ENCODE measurements at places on chromosomes 16 and 17.

DNA sequence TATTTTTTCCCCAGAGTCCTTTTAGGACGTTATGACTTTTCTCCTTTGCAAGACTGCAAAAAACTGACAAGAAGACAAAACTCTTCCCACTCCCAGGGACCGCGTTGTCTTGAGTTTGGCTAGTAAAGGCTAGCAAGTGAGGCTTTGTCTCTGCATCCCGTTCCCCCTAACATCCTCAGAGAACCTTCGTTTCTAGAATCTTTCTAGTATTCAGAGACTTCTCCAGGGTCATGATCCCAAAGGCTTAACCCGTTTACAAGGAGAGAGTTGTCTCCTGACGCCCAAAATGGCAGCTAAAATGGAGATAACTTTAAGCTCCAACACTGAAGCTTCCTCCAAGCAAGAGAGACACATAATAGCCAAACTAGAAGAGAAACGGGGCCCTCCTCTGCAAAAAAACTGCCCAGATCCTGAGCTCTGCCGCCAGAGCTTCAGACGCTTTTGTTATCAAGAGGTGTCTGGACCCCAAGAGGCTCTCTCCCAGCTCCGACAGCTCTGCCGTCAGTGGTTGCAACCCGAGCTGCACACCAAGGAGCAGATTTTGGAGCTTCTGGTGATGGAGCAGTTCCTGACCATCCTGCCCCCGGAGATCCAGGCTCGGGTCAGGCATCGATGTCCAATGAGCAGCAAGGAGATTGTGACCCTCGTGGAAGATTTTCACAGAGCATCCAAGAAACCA is 843 bp downstream of the ZNF174 start:
- peak overlapping the region; percentile 85 for H3K4me3 ChIP-seq
- DNase-seq, result no peak
- H3K36me3 ChIP-seq, result peaks cover 64% of the 10 kb centered on the region

DNA sequence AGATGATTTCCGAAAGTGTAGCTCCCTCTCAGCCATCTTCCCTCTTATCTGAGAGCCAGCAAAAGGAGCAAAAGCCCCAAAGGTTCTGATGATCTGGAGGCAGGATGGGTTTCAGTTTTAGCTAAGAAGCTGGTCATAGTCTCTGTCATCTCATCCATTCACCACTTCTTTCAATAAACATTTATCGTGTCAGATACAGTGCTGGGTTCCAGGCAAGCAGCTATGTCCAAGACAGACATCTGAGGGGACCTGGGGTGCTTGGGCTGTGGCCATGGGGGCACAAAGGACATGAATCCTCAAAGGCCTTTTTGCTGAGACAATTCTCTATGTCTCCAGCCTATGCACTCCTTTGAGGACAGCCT is 1.0 kb upstream of the ETV4 start:
- no peak for DNase-seq
- H3K27me3 ChIP-seq, result no peaks in the 10 kb centered on the region
- H3K4me1 ChIP-seq, result peaks cover 33% of the 10 kb centered on the region
- H3K4me3 ChIP-seq, result no peak overlapping the region
- H3K27ac ChIP-seq, result no peak overlapping the region

- no peak overlapping the region for H3K27ac ChIP-seq
- no peak for DNase-seq
- peaks cover 6% of the 10 kb centered on the region for H3K4me1 ChIP-seq
- no peaks in the 10 kb centered on the region for H3K36me3 ChIP-seq
Measured at GRCh38 chr16:86048882-86049585, 150.1 kb downstream of the IRF8 start.

GRCh38 chr17:77287432-77288068 is 146.8 kb downstream of the SEC14L1 start:
- no peaks in the 10 kb centered on the region for H3K36me3 ChIP-seq
- H3K4me3 ChIP-seq, result no peak overlapping the region
- peaks cover 54% of the 10 kb centered on the region for H3K4me1 ChIP-seq

- H3K27ac ChIP-seq, result no peak overlapping the region
- H3K4me1 ChIP-seq, result no peaks in the 10 kb centered on the region
- no peaks in the 10 kb centered on the region for H3K27me3 ChIP-seq
- no peaks in the 10 kb centered on the region for H3K36me3 ChIP-seq
Measured at GRCh38 chr17:3688852-3689261, 7.1 kb downstream of the P2RX5 start.

GRCh38 chr17:83162035-83162745 is 82.8 kb downstream of the METRNL start:
- no peaks in the 10 kb centered on the region for H3K27me3 ChIP-seq
- H3K27ac ChIP-seq, result no peak overlapping the region
- no peak for DNase-seq
- peaks cover 14% of the 10 kb centered on the region for H3K4me1 ChIP-seq
- no peak overlapping the region for H3K4me3 ChIP-seq

DNA sequence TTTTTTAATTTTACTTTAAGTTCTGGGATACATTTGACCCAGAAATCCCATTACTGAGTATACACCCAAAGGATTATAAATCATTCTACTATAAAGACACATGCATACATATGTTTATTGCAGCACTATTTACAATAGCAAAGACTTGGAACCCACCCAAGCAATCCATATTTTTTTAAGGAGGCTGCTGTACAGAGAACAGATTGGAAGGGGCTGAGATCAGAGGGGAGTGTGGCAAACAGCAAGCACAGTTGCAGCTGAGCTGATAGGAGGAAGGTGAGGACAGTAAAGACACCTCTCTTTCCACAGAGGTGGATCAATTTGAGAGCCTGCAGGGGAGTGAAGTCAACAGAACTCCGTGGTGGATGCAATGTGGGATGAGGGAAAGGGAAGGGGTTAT is 10.2 kb upstream of the TMEM238L start:
- no peaks in the 10 kb centered on the region for H3K27me3 ChIP-seq
- no peak overlapping the region for H3K4me3 ChIP-seq
- H3K36me3 ChIP-seq, result no peaks in the 10 kb centered on the region
- no peak for DNase-seq
- no peak overlapping the region for H3K27ac ChIP-seq

All from SJSA1 (cell line).